Thyroid gland (tissue), 4 donors: ENCODE measurements at places on chromosomes 4 and X. TPM values are rescaled to one million over a fixed set of nuclear protein-coding genes. Genes with fewer than 3 reads are reported as not detected.

GRCh38 chr4:87236861-87237260, 16.4 kb upstream of the KLHL8 start:
- no peaks in the 10 kb centered on the region for H3K36me3 ChIP-seq
- H3K27ac ChIP-seq, result no peak overlapping the region
- peaks cover 6% of the 10 kb centered on the region for H3K4me1 ChIP-seq
- H3K4me3 ChIP-seq, result no peak overlapping the region

GRCh38 chr4:139794158-139794954, 128.7 kb downstream of the MGST2 start:
- no peak for DNase-seq
- H3K27ac ChIP-seq, result no peak overlapping the region
- no peaks in the 10 kb centered on the region for H3K36me3 ChIP-seq
- no peak overlapping the region for H3K4me3 ChIP-seq

DNA sequence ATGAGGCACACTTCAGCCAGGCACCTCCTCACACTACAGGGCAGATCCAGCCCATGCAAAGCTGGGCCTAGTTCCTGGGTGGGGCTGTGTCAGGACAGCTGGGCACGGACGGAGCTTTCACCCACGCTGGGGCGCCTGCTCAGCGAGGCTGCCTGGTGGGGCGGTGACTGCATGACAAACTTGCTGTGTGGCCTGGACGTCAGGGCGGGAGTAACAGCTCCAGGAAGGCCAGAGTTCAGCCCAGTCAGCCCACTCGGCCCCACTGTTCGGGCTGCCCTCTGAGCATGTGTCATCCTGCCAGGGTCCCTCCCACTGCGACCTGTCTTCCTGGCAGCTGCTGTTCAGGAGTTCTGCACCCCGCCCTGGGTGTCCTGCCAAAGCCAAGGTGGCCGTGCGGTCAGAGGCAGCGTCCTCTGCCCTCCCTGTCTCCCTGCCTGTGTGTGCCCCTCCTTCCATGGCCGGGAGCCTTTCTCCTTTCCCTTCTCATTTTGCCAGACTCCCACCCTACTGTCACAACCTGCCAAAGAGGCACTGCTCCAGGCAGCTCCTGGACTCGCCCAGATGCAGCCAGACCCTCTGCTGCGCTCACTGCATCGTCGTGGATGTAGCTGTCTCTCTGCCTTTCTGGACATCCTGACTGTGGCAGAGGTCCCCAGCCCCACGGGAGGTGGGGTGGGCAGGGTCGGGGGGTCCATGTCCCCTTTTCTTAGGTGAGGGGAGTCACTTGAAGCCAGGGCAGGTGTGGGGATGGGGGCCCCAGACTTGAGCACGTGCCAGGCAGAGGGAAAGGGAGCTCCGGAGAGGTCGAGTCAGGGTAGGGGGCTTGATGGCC, 33.0 kb upstream of the KIAA0232 start:
- no peak overlapping the region for H3K27ac ChIP-seq
- H3K4me1 ChIP-seq, result peaks cover 51% of the 10 kb centered on the region
- DNase-seq, result peak; percentile 88

GRCh38 chr4:92791871-92792440, 488.2 kb downstream of the GRID2 start:
- no peak overlapping the region for H3K4me3 ChIP-seq
- no peaks in the 10 kb centered on the region for H3K4me1 ChIP-seq
- no peak overlapping the region for H3K27ac ChIP-seq
- DNase-seq, result peak; percentile 61
- H3K27me3 ChIP-seq, result no peaks in the 10 kb centered on the region
- no peaks in the 10 kb centered on the region for H3K36me3 ChIP-seq

DNA sequence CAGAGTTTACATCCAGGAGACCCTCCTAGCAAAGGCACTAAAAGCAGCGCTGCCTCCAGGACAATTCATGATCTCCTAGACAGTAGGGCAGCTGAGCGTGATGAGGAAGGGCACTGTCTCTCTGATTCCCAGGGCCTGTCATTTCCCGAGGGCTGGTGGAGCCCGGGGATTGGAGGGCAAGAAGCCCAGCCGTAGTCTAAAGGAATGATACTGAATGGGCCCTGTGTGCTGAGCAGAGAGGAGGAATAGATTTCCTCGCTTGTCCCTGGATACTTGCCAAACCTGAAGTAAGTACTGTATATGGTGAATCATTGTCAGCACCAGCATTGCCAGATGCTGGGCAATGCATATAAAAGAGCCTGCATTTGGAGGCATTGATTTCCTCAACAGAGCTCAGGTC, 88.0 kb upstream of the SLITRK2 start:
- H3K4me3 ChIP-seq, result no peak overlapping the region
- H3K27me3 ChIP-seq, result no peaks in the 10 kb centered on the region
- no peak for DNase-seq
- no peak overlapping the region for H3K27ac ChIP-seq

- no peaks in the 10 kb centered on the region for H3K4me1 ChIP-seq
- no peak overlapping the region for H3K27ac ChIP-seq
- no peaks in the 10 kb centered on the region for H3K36me3 ChIP-seq
- no peak overlapping the region for H3K4me3 ChIP-seq
Observed at GRCh38 chrX:30219372-30219771, 4.0 kb downstream of the MAGEB2 start.

LNX1 gene
- total RNA-seq, result 63.8 TPM

PCYT1B gene
- total RNA-seq, result not detected

RNF150 gene
- total RNA-seq, result 10.2 TPM

F9 gene
- total RNA-seq, result not detected
